ENCODE measurements at places on chromosomes 7 and 10.
A peak's percentile ranks its signal among the peaks of the same experiment; 100 is the strongest.

DNA sequence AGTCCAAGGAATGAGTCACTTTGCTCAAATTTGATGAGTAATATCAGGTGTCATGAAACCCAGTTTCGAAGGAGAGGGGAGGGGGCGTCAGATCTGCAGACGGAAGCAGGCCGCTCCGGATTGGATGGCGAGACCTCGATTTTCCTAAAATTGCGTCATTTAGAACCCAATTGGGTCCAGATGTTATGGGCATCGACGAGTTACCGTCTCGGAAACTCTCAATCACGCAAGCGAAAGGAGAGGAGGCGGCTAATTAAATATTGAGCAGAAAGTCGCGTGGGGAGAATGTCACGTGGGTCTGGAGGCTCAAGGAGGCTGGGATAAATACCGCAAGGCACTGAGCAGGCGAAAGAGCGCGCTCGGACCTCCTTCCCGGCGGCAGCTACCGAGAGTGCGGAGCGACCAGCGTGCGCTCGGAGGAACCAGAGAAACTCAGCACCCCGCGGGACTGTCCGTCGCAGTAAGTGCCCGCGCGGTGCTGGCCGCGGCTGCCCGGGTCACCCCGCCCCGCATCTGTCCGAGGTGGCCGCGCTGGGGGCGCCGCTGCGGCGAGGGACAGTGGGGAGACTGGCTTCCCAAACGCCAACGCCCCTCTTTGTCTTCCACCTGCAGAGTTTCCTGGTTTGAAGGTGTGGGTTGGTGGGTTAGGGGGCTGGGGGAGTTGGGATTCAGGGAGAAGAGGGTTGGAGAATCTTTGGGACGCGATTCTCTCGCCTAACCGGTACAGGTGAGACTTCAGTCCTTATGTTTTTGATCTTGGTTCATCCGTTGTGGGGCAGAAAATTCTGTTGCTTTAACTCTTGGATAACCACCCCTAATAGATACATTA, at the start of gene TAC1:
TAC1 (plus strand) TSS at position 351 of the 829 bp plus-strand sequence. CDS start 527 bp downstream, outside the sequence.
- no peak for DNase-seq

GRCh38 chr7:2109936-2110609, 122.7 kb downstream of the MAD1L1 start:
- DNase-seq: peak; percentile 28

GRCh38 chr10:76408646-76409045, 977.2 kb downstream of the LRMDA start:
- no peak for DNase-seq

DNA sequence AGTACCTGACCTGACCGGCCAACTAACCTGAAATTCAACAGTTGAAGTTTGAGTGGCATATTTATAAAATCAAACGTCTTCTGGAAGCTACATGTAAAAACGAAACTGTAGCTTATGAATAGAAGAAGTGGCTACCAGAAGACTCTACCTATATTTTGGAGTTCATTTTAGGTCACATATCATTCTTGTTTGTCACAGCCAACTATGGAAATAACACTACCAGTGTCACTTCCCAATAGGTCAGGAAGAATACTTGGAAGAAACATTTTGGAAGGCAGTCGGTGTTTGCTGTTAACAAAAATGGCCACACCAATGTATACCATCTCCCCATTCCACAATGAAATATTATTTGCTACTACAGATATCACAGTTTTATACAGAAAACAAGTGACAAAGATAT, 12.6 kb downstream of the TWIST1 start:
- DNase-seq: no peak

- no peak for DNase-seq
Measured at GRCh38 chr7:139495580-139496125, 12.2 kb upstream of the KLRG2 start.

DNA sequence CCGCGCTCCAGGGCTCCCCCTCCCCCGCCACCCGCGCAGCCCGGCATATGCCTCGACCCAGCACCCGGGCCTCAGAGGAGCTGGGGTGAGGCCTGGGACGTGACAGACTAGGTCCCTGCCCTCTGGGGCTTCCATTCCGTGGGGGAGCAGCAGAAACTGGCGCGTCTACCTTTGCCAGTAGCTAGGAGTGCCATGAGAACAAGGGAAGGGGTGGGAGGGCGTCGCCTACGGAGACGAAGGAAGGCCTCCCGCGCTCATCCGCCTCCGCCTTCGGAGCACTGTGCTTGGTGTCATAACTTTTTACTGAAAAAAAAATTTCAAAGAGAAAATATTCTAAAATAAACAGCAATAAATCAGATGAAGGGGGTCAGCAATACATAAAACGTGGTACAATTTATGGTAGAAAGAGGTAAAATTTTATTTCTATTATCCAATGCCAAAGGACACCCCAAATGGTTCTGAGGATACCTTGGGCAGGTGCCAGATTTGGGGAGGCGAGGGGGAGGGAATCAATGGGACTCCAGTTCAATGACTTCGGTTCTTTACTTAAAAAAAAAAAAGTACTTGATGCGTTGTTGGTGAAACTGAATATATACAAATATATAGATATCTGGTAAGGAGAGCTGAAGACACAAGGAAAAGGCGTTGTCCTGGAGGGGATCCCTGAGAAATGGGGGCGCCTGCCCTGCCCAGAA, 35.1 kb upstream of the GRID1 start:
- no peak for DNase-seq

DNA sequence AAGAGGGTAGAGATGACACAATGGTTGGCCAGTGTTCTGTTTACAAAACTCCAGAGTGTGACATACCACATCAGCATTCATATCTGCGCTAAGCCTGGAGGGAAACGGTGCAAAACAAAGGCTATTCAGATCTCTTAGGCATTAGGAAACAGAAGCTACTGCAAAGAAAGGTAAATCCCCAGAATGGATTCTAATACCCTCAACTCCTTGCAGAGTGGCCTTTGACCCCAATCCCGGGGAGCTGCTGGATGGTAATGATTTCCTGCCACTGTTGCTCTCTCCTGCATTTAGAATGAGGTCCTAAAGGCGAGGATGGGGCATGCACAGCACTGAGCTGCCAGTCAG, 65.2 kb downstream of the AOAH start:
- no peak for DNase-seq

DNA sequence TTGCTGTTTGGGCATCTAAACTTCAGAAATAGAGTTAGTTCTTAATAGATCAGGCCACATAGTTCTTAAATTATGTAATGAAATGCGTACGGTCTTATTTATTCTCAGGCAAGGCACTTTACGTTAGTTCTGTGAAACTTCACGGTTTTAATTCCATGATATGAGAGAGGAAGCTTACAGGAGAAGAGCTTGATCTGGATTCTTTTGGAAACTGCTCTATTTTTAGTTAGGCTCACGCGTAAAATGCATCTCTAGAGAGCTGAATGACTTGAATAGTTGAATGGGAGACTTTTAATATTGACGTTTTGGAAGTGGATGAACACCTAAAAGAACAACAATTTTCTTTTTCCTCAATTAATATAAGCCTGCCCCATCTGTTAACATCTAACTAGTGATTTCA, 71.1 kb downstream of the PRKG1 start:
- DNase-seq: no peak

- DNase-seq: no peak
Measured at GRCh38 chr10:23980094-23980493, 228.8 kb upstream of the KIAA1217 start.

- DNase-seq: no peak
Measured at GRCh38 chr10:71359364-71360046, 37.2 kb upstream of the CDH23 start.

DNA sequence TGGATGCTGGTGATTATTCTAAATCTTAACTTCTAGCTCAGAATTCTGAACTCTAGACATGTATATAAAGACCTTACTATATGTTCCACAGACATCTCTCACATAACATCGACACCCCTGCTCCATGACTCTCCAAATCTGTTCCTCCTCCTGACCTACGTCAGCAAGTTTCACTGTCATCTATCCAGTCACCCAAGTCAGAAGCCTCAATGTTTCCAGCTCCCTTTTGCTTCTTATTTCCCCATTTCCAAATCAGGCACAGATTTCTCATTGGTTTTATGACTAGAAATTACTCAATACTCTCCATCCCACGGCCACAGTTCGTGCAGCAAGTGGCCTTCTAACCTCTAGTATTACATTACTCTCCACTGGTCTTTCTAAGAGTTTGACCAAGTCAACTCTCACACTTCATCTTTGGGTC, 28.5 kb downstream of the EPC1 start:
- DNase-seq: no peak
